Astrocyte of the cerebellum (primary cell): ENCODE measurements at places on chromosomes 3 and 15.

DNA sequence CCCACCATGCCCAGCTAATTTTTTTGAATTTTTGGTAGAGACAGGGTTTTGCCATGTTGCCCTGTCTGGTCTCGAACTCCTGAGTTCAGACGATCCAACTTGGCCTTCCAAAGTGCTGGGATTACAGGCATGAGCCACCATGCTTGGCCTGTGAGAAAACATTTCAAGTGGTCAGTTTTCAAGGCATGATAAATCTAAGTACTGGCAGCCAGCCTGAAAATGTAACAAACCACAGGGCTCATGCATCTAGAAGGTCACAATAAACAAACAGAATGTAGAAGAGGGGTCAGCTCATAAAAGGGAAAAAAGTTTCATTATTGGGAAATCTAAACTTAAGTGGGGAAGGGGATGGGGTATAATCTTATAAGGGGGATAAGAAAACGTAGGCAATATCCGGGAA lies 39.9 kb downstream of the PPCDC start:
- DNase-seq, result peak; percentile 72

- DNase-seq, result no peak
These were observed 37.9 kb downstream of the SLC9A9 start for GRCh38 chr3:143810166-143810952.

- no peak for DNase-seq
These were observed 160.6 kb upstream of the IQSEC1 start for GRCh38 chr3:13233487-13234485.

DNA sequence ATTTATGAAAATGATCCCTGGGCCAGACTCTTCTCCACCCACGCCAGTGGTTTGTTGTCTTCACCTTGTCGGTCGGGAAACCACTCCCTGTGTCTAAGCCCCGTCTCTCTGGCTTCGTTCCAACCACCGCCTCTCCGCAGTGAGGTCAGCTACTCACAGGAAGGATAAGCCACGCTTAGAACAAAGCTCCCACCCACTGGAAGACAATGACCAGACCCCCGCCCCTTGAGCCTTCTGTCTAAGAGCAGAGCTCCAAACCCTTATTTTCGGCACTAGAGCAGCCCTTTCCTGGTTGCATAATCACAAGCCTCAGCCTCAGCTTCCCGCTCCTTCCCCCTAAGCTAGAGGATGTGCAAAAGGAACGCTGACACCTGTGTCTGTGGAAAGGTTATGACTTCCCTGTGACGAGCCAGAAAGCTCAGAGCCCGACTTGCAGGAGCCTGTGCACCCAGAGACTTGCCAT lies 114.9 kb upstream of the MEF2A start:
- no peak for DNase-seq

- DNase-seq, result no peak
These were observed 109.4 kb downstream of the FILIP1L start for GRCh38 chr3:100004931-100005330.

DNA sequence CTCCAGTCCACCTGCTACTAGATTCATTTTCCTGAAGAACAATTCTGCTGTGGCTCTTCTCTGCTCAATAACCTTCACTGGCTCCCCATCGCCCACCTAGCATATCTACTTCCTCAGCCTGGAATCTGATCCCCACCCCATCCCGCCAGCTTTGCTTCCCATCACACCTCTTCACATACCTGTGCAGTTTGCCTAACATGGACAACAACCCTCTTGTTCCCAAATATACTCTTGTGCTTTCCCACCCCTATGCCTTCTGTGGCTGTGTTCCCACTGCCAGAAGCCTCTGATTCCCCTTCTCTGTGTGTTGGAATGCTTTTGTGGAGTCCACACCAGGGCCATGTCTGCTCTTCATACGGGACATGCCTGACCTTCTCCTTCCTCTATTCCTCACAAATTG lies 29.5 kb downstream of the CMTM7 start:
- no peak for DNase-seq

DNA sequence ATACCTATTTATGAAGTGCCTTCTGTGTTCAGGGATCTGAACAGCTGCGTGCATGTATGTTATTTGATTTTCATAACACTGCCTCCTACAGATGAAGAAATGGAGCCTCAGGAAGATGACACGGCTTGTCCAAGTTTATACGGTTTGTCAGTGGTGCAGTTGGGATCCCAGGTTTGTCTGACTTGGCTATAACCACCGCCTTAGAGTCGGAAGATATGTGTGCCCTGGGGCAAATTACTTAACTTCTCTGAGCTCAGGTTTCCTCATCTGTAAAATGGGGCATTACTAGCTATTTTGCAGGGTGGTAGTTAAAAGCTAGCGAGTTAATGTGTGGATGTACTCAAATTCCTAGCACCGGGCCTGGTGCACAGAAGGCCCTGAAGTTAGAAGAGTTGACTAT lies 54.1 kb upstream of the ANP32A start:
- no peak for DNase-seq

DNA sequence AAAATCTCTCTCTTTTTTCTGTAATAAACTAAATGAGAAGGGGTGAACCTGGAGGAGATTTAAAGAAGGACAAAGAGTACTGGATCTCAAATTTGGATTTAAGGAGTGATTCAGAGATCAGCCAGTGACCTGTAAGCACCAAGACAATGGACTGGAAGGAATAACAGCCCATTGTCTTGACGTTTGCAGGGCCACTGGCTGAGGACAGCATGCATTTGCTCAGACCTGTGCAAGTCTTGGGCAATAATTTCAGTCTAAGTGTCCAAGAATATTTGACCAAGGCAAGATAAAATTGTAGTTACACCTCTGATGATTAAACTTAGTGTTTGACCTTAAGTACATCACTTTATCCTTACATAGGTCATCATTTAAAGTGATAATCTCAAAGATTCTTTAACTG lies 55.8 kb upstream of the OSTN start:
- no peak for DNase-seq

GRCh38 chr3:50494126-50494525 lies 9.3 kb downstream of the CACNA2D2 start:
- no peak for DNase-seq

GRCh38 chr3:3296979-3297381 lies 117.5 kb upstream of the CRBN start:
- no peak for DNase-seq

- DNase-seq, result no peak
These were observed 112.5 kb downstream of the CPNE4 start for GRCh38 chr3:131922356-131922755.

- DNase-seq, result no peak
These were observed 1.7 kb downstream of the THSD4 start for GRCh38 chr15:71116942-71117341.

GRCh38 chr3:149969110-149969939 lies 1.4 kb downstream of the PFN2 start:
- DNase-seq, result peak; percentile 67

GRCh38 chr15:69855258-69856000 lies 242.3 kb downstream of the TLE3 start:
- DNase-seq, result no peak

GRCh38 chr15:99408236-99409096 lies 157.2 kb downstream of the LRRC28 start:
- peak; percentile 93 for DNase-seq

GRCh38 chr15:36688310-36689011 lies 109.0 kb downstream of the CDIN1 start:
- peak; percentile 9 for DNase-seq

DNA sequence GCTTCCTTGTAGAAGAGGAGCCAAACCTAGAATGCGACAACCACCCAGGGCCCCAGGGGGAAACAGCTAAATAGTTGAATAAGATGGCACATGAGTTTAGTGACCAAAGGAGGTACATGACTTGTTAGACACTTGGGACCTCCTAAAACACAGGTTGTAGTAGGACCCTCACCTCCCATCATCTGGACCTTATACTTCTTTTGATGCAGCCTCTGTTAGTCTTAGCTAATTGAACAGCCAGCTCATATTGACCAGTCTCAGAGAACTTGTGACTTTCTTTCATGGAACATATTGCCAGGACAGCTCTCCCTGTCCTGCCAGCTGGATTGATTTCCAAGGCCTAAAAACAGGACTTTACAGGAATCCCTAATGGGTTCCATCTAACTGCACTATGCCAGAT lies 45.0 kb downstream of the SPSB4 start:
- DNase-seq, result no peak

GRCh38 chr3:195105389-195105788 lies 165.6 kb downstream of the XXYLT1 start:
- no peak for DNase-seq

DNA sequence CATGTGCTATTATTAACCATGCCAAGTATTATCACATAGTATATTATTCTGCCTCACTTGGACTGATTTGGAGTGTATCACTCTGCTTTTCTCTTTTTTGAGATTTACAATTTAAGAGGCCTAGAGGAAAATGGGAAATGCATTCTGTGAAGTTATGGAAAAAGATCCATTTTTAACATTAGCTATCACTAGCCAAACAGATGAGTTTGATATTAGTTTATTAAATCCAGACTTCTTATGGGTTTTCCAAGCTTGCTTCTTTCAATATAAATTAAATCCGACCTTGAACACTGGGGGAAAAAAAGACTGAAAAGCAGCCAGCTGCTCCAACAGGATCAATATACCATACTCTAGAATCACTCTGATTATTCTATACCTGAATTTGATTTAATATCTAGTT lies 30.1 kb upstream of the PLOD2 start:
- no peak for DNase-seq

GRCh38 chr3:155908086-155908485 lies 37.6 kb downstream of the GMPS start:
- DNase-seq, result no peak

DNA sequence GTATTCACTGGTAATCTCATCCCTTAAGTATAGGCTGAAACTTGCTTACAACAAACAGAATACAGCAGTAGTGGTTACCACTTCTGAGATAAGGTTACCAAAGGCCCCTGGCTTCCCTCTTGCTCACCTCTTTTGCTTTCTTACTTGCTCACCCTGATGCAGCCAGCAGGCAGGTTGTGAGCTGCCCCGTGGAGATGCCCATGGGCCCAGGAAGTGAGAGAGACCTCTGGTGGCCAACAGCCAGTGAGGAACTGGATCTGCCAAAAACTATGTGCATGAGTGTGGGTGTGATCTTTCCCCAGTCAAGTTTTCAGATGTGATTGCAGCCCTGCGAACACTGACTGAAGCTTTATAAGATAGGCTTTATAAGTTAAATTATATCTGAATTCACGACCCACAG lies 48.7 kb downstream of the NMNAT3 start:
- DNase-seq, result no peak

DNA sequence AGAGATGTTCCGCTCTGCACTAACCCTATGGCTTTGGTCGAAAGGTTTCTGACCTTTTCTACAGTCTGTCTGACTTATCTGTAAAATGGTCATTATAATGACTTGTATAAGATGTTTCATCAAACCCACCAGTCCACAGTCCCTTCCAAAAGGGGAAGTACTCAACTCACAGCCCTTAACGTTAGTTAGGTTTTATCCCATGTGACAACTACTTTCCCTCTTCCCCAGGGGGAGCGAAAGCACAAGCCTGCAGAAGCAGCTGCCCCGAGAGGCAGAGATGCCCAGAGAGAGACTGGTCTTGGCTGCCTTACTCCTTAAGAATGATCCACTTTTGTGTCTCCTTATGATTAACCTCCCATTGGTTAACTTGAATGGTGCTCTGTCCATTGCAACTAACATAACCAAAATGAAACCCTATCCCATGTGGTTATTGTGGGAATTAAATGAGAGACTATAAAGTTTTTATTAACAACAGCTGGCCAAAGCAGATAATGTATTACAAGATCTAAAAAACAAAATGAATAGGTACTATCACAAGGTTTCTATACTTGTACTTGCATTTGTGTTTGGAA lies 6.4 kb downstream of the ASTE1 start:
- no peak for DNase-seq

- DNase-seq, result no peak
These were observed 156.6 kb downstream of the RPLP1 start for GRCh38 chr15:69609176-69609575.
